ENCODE measurements at places on chromosomes 6 and 20.

DNA sequence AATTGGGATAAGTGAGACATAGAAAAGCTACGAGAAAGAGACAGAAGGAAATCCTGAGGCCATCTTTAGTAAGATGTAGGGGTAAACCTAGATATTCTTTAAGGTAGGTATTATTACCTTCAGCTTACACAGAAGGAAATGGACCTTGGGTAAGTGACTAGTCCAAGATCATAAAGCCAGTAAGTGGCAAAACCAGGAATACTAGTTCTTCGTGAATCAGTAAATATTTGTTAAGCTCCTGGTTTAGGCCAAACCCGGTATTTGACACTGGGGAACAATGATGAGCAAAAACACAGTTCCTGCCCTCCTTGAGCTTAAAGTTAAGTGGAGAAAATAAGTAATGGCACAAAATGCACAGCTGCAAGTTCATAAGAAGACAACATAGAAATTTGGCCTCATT is 5.3 kb downstream of the TRIM39 start:
- no peak for DNase-seq

DNA sequence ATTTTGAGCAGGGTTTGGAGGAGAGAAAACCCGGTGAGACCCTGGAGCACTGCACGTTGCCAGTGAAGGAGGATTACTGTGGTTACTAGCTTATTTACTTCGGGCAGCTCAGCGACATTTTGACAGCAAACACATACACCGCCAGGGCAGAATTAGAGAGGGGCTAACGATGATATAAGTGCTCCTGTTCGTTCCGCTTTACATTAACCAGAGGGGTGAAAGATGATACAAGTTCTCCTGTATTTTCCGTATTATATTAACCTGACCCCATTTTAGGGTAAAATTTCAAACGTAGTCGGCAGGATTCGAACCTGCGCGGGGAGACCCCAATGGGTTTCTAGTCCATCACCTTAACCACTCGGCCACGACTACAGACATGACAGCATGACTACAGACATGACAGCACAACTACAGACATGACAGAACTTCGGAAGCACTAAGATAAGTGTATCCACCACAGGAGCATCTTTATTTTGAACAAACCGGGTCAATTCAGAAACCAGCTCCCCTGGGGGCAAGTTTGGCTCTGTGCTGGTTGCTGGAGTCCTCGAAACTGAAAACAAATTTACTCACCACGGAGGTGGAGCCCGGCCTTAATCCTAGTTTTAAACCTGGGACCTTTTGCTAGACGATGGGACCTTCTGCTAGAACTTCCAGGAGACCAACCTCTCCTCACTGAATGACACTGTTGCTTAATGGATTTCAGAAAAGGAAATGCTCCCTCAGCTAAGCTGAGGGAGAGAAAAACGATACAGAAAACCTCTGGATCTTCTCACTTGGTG is 80.4 kb upstream of the ZNF184 start:
- peak; percentile 48 for DNase-seq

- DNase-seq: no peak
These were observed 183.4 kb downstream of the WDR27 start for GRCh38 chr6:169518451-169518850.

GRCh38 chr6:12483712-12484111 is 193.6 kb downstream of the EDN1 start:
- no peak for DNase-seq

- no peak for DNase-seq
These were observed 73.2 kb upstream of the JAG1 start for GRCh38 chr20:10747019-10747418.

GRCh38 chr6:6248651-6249050 is 71.8 kb downstream of the F13A1 start:
- DNase-seq: no peak

DNA sequence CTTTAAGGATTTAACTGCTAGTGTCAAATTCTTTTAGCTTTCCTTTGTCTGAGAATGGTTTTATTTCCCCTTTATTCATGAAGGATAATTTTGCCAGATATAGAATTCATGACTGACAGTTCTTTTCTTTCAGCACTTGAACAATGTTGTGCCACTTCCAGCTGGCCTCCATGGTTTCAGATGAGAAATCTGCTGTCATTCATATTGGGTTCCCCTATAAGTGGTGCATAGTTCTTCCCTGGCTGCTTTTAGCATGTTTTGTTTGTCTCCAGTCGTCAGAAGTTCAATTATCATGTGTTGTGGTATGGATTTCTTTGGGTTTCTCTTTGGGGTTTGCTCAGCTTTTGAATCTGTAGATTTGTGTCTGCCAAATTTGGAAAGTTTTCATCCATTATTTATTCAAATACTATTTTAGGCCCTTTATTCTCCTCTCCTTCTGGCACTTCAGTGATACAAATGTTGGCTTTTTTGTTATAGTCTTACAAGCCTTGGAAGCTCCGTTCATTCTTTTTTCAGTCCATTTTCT is 76.3 kb upstream of the TGM3 start:
- DNase-seq: no peak

GRCh38 chr6:108438918-108439317 is 121.8 kb upstream of the FOXO3 start:
- DNase-seq: no peak

DNA sequence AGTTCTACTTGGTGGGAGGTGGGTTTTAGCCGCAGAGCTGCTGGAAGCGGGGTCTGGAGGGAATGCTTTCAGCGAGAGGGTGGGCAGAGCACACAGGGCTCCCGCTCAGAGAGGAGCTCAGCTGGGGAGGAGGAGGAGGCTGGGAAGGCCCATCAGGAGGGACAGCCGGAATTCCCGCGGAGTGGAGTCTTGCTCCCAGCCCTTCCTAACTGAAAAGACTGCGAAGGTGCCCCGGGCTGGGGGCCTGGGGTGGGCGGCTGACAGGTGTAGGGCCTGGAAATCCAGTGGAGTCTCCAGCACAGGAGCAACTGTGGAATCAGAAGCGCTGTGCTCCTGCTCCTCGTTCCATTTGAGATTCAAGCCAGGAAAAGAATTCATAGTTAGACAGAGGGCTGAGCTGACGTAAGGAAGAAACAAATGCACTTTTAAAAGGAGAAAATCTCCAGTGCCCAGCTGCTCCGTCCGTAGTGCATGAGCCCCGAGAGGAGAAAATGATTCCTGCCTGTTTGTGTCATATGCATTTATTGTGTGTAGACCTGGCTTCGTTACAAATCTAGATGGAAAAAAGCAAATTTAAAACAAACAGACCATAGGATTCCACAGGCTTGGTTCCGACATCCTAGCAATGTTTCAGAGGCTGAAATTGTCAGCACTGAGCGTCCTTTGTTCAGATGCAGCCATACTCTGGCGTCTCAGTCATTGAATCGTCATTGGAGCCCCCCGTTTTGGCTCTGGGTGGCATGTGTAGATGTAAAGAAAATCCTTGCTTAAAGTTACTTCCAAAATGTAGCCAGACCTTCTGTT is 197.7 kb downstream of the SMOC2 start:
- no peak for DNase-seq

- no peak for DNase-seq
These were observed 44.4 kb downstream of the RSPO3 start for GRCh38 chr6:127162836-127163235.

DNA sequence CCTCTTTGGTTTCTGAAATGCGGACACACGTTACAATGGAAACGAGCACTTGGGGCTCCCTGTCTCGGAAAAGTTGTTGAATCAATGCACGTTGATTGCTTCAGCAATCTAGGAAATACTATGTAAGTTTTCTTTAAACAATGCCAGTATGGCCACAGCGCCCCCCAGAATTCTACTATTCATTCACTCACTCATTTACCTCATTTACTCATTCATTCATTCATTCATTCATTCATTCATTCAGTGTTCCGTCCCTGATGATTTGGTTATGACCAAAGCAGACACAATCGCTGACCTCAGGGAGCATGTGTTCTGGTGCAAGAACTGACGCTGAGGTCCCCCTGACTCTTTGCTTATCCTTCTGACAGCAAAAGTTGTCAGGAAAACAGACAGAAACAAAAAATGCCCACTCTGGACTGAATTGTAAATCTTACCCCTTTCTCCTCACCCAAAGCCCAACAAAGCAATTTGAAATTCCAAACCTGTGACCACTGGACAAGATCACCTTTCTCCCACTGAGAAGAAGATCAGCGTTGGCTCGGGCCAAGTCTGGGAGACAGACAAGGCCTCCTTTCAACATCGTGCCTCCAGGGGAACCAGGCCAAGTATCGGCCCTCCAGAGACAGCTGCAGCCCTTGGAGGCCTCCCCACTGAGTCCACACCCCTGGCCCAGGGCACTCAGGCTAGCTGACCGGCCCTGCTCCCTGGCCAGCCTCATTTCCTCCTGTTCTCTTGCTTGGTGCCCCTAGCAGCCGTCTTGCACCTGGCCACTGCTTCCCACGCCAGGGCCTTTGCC is 15.0 kb upstream of the PMEPA1 start:
- DNase-seq: no peak

DNA sequence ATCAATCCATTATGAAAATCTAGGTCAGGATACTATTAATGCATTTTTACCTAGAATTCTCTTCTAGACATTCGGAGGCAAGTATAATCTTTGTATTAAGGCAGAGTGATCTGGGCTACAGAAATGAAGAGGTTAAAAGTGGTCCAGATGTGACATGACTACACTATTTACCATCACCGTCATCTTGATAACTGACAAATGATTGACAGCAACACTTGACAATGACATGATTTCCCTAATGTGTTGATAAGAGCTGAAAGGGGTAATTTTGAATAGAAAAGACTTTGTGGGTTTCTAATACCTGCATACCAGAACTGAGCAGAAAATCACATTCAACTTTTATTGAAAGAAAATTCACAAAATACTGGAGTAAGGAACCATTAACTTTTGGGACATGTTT is 718.9 kb upstream of the MAP3K7 start:
- no peak for DNase-seq

Data from neural crest cell (in vitro differentiated cells).